Suprapubic skin (tissue), 4 donors: ENCODE measurements at places on chromosomes 6 and 20.

- H3K27me3 ChIP-seq, result no peaks in the 10 kb centered on the region
- no peaks in the 10 kb centered on the region for H3K36me3 ChIP-seq
- peaks cover 3% of the 10 kb centered on the region for H3K4me1 ChIP-seq
- no peak for DNase-seq
Measured at GRCh38 chr6:139944976-139945375, 570.5 kb upstream of the CITED2 start.

- no peak for DNase-seq
- H3K4me3 ChIP-seq, result no peak overlapping the region
- peaks cover 2% of the 10 kb centered on the region for H3K27me3 ChIP-seq
- H3K4me1 ChIP-seq, result peaks cover 3% of the 10 kb centered on the region
- no peak overlapping the region for H3K27ac ChIP-seq
- H3K36me3 ChIP-seq, result no peaks in the 10 kb centered on the region
Measured at GRCh38 chr6:43907789-43908472, 137.9 kb downstream of the VEGFA start.

DNA sequence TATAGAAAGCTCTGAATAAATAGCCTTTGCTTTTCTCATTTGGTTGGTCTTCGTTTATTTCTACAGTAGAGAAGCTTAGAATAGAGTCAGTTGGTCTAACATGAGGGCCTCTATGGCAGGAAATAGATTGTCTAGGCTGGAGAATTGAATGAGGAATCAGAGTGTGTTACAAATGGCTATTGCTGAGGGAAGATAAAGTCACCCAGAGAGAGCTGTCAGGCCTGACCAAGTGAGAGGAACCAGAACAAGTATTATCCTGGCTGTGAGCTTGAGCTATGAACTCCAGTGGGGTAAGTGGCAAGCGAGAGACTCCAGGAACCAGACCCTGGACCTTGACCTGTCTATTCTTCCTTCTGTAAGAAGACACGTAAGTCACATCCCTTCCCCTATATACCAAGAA is 353.1 kb downstream of the CD83 start:
- no peaks in the 10 kb centered on the region for H3K4me1 ChIP-seq
- no peak for DNase-seq
- H3K36me3 ChIP-seq, result no peaks in the 10 kb centered on the region
- no peak overlapping the region for H3K27ac ChIP-seq
- no peaks in the 10 kb centered on the region for H3K27me3 ChIP-seq
- H3K4me3 ChIP-seq, result no peak overlapping the region

GRCh38 chr6:131182991-131183425 is 47.7 kb downstream of the AKAP7 start:
- no peak for DNase-seq
- peaks cover 7% of the 10 kb centered on the region for H3K36me3 ChIP-seq
- peaks cover 3% of the 10 kb centered on the region for H3K4me1 ChIP-seq
- no peak overlapping the region for H3K27ac ChIP-seq
- no peaks in the 10 kb centered on the region for H3K27me3 ChIP-seq
- H3K4me3 ChIP-seq, result no peak overlapping the region

- H3K4me1 ChIP-seq, result no peaks in the 10 kb centered on the region
- peaks cover 59% of the 10 kb centered on the region for H3K27me3 ChIP-seq
- DNase-seq, result no peak
- no peak overlapping the region for H3K27ac ChIP-seq
- H3K4me3 ChIP-seq, result no peak overlapping the region
Measured at GRCh38 chr20:44039147-44039546, 124.5 kb downstream of the TOX2 start.

GRCh38 chr20:48149902-48150301 is 364.6 kb upstream of the SULF2 start:
- no peaks in the 10 kb centered on the region for H3K4me1 ChIP-seq
- no peak for DNase-seq
- H3K27ac ChIP-seq, result no peak overlapping the region

GRCh38 chr6:2109796-2110195 is 135.6 kb downstream of the GMDS start:
- no peak overlapping the region for H3K27ac ChIP-seq
- no peaks in the 10 kb centered on the region for H3K36me3 ChIP-seq
- no peak for DNase-seq
- H3K4me1 ChIP-seq, result peaks cover 11% of the 10 kb centered on the region
- H3K4me3 ChIP-seq, result no peak overlapping the region

DNA sequence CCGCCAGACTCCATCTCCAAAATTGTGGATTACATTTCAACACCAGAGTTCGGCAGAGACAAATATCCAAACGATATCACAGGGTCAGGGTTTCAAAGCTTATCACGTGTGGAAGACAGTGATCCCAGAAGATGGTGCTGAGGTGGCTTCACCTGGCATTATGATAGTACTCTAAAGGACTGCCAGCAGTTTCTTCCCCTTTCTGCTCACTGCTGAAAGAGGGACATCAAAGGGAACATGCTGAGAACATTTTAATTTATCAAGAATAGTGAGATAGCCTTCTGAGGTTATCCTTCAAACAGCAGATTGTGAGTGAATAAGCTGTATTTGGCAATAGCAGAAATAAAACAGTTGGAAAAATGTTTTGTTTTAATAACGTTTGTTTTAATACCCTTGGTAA is 79.7 kb downstream of the FIG4 start:
- H3K27ac ChIP-seq, result no peak overlapping the region

DNA sequence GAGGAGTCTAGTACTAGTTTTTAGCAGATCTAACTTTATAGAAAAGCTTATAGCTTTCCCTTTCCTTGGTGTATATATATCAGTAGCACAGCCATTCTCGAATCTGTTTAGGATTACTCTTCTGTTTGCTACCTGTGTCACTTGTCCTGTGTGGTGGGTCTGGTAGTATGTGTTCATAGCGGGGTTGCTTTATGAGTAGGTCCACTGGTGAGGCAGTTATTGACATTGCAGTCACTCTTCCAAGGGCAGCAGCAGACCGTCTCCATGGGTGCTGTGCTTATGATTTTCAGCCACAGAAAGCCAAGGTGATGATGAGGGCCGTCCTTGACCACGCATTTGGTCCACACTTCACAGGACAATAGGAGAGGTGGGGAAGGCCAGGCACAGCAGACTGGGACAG is 171.5 kb downstream of the CDKAL1 start:
- H3K27me3 ChIP-seq, result no peaks in the 10 kb centered on the region
- DNase-seq, result no peak
- no peaks in the 10 kb centered on the region for H3K36me3 ChIP-seq
- H3K4me3 ChIP-seq, result no peak overlapping the region
- no peak overlapping the region for H3K27ac ChIP-seq
- H3K4me1 ChIP-seq, result peaks cover 24% of the 10 kb centered on the region

DNA sequence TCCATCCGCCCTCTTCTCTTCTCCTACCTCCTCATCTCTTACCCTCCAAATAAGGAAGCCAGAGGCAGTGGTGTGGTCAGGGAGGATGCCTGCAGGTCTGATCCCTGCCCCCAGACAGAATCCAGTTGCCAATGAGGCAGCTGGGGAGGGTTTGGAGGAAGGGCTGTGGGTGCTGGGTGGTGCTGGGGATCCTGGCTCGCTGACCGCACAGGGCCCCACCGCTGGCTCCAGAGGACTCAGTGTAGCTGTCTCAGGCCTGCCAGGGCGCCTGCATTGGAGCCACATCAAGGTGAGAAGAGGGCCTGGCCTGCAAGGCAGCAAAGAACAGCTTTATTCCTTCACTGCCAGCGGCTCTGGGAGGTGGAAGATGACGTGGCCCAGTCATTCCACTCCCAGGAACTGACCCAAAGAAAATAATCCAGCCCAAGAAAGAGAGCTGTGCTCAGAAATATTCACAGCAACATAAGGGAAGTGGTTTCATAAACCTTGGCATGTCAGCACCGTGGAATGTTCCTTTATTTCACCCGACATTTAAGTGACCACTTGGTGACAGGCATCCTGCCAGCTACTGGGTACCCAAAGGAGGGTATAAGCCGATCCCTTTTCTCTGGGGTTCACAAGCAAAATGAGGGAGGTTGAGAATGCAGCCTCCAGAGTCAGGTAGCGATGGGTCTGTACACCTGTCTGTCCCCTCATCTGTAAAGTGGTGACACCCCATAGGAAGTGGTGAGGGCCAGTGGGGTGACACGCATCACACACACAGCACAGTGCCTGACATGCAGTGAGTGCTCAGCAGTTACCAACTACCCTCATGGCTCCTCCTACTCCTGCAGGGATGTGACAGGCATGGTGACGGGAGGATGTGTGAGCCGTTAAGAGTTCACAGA is 125.1 kb downstream of the SNX5 start:
- no peak overlapping the region for H3K4me3 ChIP-seq
- DNase-seq, result no peak
- H3K36me3 ChIP-seq, result no peaks in the 10 kb centered on the region
- H3K27me3 ChIP-seq, result no peaks in the 10 kb centered on the region
- peak overlapping the region; percentile 23 for H3K27ac ChIP-seq
- peaks cover 35% of the 10 kb centered on the region for H3K4me1 ChIP-seq

GRCh38 chr6:150634176-150634963 is 34.7 kb downstream of the PLEKHG1 start:
- H3K4me1 ChIP-seq, result peaks cover 10% of the 10 kb centered on the region
- no peaks in the 10 kb centered on the region for H3K36me3 ChIP-seq
- H3K4me3 ChIP-seq, result no peak overlapping the region
- no peaks in the 10 kb centered on the region for H3K27me3 ChIP-seq
- no peak for DNase-seq
- H3K27ac ChIP-seq, result no peak overlapping the region

- peaks cover 94% of the 10 kb centered on the region for H3K36me3 ChIP-seq
- no peaks in the 10 kb centered on the region for H3K4me1 ChIP-seq
- DNase-seq, result no peak
- H3K27me3 ChIP-seq, result no peaks in the 10 kb centered on the region
- no peak overlapping the region for H3K27ac ChIP-seq
Measured at GRCh38 chr20:49228676-49229075, 9.5 kb downstream of the DDX27 start.
